ENCODE measurements at places on chromosomes 4 and X. TPM values are rescaled to one million over a fixed set of nuclear protein-coding genes. Genes with fewer than 3 reads are reported as not detected.

The GPC4 gene
- total RNA-seq, result 32.8 TPM

GRCh38 chrX:34875204-34875603, 67.4 kb upstream of the FAM47B start:
- no peak overlapping the region for H3K4me3 ChIP-seq
- no peak for DNase-seq
- no peaks in the 10 kb centered on the region for H3K27me3 ChIP-seq
- H3K36me3 ChIP-seq, result no peaks in the 10 kb centered on the region
- H3K4me1 ChIP-seq, result no peaks in the 10 kb centered on the region
- no peak overlapping the region for H3K27ac ChIP-seq

GRCh38 chr4:136465691-136466090, 1066.6 kb downstream of the PCDH18 start:
- H3K36me3 ChIP-seq, result peaks cover 4% of the 10 kb centered on the region
- H3K4me3 ChIP-seq, result no peak overlapping the region
- DNase-seq, result no peak

DNA sequence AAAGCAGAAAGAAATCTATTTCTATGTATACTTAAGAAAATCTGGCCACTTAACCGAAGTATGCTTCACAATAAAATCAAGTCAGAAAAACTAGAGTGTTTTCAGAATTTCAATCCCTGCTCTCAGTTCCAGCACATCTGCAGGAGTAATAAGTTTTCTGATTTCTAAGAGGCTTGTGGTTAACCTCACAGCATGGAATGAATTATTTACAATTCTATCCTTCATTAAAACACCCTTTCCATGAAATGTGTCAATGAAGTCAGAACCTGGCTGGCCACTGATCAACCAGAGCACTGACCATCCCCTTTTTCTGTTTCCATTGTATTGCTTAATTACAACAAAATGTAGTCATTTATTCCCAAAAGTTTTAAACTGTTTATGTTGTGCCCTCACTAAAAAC, 781.4 kb upstream of the INTU start:
- H3K4me3 ChIP-seq, result no peak overlapping the region
- H3K4me1 ChIP-seq, result no peaks in the 10 kb centered on the region
- no peaks in the 10 kb centered on the region for H3K36me3 ChIP-seq
- DNase-seq, result no peak
- H3K27me3 ChIP-seq, result no peaks in the 10 kb centered on the region
- H3K27ac ChIP-seq, result no peak overlapping the region
